ENCODE measurements at places on chromosomes 1 and 21. TPM values are rescaled to one million over a fixed set of nuclear protein-coding genes. Genes with fewer than 3 reads are reported as not detected.

GRCh38 chr1:23599125-23599524, 39.8 kb upstream of the ID3 start:
- DNase-seq: no peak

DNA sequence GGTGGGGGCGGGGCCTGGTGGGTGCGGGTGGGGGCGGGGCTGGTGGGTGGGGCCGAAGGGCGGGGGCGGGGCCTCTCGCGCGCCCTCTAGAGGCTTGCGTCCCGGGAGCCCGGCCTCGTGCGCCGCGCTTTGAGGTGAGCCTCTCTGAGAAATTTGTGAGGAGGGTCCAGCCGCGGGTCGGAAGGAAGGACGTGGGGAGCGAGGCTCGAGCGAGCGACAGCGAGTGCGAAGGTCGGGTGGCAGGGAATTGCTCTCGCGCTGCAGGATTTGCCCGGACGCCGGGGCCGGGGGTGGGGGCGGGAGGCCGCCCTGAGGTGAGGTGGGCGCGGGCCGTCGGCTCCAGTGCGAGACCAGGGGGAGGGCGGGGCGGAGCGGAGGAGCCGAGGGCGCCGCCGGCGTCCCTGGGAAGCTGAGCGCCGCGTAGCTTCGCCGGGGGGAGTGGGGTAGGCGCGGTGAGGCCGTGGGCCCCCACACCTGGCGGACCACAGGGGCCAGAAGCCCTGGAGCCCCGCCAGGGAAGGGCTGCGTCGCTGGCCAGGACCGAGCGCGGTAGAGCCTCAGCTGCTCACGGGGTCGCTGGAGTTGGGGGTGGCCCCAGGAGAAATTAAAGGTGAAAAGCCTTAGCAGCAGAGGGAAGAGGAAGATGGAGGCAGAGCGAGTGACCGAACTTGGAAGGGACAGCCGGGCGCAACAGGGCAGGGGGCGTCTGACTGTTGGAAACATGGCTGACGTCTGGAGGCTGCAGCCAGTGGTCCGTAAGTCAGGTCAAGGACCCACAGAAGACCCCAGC, 754 bp upstream of the LSS start:
- no peak for DNase-seq

- no peak for DNase-seq
These were observed 68.8 kb upstream of the BMP8A start for GRCh38 chr1:39422614-39423013.

DNA sequence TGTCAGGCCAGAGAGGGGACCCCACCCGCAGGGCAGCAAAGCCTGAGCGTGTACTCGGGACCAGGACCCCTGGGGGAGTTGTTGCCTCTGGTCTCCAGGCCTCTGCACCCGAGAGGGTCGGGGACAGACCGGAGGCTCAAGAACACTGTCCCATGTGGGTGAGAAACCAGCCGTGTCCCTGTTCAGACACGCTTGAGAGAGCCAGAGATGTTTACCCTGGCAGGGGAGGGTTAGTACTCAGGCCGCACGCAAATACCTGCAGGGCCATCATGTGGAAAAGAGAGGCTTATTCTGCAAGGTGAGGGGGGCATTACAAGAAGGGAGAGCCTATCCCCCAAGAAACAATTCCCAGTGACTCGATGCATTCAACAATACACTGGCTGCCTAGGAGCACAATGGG, 74.0 kb upstream of the ARHGEF16 start:
- DNase-seq: no peak

DNA sequence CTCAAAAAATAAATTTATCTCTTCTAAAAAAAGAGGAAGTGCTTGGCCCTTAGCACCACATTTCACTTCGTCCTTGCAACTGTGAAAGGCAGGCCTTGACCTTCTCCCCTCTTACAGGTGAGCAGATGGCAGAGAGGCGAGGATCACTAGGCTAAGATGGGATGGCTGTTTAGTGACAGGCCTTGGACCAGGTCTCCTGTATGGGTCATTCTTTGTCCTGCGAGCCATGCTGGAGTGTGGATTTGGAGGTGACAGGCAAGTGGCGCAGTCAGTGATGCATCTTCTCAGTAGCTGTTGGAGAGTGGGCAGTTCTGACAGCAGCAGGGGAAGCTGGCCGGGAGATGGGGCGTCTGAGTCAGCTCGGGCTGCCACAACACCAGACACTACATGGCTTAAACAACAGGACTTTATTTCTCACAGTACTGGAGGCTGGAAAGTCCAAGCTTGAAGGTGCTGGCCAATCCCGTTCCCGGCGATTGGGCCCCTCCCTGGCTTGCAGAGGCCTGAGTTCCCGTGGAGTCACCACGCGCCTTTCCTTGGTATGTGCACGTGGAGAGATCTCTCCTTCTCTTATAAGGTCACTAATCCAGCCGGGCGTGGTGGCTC, 16.5 kb downstream of the SLC27A3 start:
- no peak for DNase-seq

GRCh38 chr1:24177161-24177560, 9.9 kb downstream of the IFNLR1 start:
- no peak for DNase-seq

- no peak for DNase-seq
These were observed 500.0 kb upstream of the RUNX1 start for GRCh38 chr21:35548904-35549615.

- no peak for DNase-seq
These were observed 151.0 kb upstream of the C1orf87 start for GRCh38 chr1:60224523-60224922.

DNA sequence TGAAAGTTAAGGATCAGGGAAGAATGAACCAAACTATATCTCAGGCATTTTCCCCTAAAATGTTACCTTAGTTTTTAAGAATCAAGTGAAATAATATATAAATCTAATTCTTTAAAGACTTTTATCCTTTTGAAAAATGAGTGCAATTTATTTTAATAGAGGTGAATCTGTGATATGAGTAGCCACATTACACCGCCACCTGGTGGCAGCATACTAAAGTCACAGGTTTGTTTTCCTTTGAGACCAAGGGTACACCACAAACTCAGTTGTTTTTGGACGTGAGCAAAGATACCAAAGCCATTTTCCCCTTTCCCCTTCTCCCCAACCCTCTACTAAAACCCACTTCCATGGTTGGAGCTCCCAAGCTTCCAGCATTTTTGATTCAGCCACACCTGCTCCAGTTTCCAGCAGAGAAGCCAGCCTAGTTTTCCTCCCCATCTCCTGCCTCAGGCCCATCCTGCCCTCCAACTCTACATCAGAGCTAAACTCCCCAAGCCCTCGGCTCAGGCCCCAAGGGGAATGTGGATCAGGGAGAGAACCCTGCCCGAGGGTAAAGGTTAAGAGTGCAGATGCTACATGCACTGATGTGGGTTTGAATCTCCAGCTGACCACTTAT, 22.9 kb upstream of the LDLRAP1 start:
- DNase-seq: peak; percentile 31

DNA sequence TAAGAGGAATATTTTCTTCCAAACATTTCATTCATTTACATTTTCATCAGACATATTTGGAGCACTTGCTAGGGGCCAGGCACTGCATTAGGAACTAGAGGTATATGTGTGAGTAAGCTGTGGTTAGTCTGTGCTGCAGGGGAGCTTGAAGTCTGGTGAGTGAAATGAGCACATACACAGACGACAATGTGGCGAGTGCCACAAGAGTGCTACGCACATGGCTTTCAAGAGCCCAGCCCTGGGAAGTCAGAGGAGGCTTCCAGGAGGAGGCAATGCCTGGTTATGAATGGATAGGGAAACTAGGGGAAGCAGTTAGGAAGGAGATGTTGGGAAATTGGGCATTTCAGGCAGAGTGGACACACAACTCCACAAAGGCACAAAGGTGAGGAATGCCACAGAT, 171.8 kb downstream of the IER5 start:
- DNase-seq: no peak

GRCh38 chr1:173202424-173203145, 4.5 kb downstream of the TNFSF4 start:
- peak; percentile 40 for DNase-seq

DNA sequence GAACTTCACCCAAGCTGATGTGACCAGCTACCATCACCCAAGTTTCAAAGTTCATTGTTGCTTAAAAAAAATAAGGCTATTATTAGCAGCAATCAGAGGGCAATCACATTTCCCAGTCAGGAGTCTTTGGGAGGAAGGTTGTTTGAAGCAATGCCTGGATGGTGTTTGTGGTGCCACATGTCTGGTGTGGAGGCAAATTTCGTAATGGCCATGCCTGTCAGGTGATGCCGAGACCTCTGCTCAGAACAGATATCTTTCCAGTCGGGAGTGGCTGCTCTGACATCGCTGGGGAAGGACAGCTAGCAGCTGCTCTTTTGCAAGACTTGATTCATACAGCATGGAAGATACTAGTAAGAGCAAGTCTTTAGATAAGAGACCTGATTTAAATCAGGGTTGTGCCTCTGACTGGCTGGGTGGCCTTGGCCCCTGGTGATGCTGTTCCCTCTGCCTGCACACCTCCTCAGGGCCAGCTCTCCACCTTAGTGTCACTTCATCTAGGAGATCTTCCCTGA, 187.8 kb upstream of the JUN start:
- no peak for DNase-seq

GRCh38 chr1:67434491-67434890, 4.3 kb upstream of the SERBP1 start:
- DNase-seq: no peak

- no peak for DNase-seq
These were observed 62.4 kb downstream of the CD247 start for GRCh38 chr1:167455786-167456446.

DNA sequence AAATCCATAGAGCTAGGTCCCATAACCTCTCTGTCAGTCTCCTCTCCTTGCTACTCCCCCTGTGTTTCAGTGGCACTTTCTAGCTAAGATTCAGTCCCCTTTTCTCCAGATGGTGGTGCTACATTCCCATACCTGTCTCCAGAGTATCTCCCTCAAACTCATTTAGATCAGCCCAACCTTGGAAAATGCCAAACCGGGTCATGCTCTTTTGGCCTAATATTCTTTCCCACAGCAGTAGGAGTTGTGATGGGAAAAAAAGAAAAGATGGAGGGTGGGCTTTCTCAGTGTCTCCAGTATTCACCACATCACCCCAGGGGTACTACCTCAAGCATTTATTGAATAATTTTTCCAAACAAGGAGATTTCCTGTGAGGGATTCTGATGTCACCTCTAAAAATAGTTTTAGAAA, 3.2 kb upstream of the RXFP4 start:
- DNase-seq: peak; percentile 48

DNA sequence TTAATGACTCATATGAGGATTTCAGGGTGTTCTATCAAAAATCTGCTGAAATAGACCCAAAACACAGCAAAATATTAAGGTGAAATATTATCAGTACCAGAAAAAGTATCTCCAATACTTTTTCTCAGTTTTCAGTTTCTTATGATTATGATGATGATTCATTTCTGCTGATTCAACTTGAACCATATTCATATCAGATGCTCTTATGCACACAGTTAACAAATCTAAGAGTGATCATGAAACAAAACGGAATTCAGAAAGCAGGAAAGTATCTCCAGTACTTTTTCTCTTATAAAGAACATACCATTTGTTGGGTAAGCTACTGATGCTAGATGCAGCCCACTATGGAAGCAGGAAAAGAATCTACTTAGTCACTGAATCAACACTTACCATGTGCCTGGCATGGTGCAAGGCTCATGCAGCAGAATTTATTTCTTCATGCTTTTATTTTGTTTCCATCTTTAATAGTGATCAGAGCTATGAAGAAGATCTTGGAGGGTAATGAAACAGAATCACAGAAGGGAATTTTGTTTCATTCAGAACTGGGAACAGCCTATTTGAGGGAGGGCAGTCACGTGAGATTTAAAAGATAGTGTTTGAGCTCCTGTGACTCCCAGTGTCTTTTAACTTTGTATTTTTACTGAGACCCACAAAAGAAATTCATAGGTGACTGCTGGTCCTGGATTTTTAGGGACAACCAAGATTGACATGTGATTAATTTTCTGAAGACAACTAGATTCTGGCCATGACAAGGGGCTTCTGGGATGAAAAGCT, 480.6 kb downstream of the SETD4 start:
- no peak for DNase-seq

DNA sequence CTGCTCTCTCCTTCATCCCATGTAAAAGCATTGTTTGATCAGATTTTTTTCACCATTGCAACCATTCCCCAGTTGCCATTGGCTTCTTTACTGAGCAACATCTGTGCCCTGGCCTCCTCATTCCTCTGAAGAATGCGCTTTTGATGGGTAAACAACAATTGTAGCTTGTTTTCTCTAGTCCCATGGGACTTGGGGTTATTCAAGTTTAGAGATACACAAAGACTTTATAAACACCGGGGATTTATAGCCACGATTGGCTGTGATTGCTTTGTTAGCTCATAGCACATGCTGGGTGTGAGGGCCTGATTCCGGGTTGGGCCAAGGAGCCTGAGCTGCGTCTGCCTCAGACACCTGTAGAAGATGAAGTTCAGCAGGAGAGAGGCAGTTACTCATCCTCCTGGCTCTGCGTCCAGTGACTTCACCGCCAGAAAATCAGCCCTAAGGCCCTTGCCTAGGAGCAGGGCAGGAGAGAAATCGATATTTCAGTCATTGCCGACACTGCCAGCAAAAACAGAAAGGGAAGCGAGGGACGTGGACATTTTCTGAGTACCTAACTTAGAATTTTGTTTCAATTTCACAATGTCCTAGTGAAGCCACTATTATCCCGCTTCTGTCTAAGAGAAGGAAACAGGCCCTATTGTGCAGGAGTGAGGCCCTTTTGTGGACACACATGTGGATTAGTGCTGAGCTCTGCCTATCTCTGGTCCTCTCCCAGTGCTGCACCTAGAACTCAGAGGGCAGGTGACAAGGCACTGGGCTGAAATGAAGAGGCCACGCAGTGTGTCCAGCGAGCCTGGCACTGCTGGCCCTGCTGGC, 159.8 kb upstream of the USP24 start:
- DNase-seq: no peak

- DNase-seq: no peak
These were observed 576.0 kb downstream of the KIF26B start for GRCh38 chr1:245730801-245731200.

DNA sequence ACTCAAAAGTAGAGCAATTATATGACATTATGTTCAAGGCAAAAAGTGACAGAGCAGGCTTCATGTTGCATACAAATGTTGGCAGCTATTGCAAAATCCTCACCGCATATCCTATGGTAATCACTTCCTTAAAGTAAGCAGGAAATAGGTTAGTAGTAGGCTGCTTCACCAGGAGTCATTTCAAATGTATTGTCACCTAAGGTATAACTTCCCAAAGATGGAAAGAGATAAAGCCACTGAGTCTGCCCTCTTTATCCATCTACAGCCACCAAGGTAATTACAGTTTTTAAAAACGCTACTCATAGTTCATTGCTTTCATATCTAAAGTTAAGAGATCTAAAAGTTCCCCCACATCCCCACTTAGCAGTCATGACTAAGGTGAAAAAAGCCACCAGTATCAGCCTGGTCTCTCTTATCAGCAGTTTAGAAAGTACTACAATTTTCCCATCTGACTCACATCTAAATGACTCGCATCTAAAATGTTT, 31.6 kb upstream of the UBE2U start:
- no peak for DNase-seq

GRCh38 chr1:91557826-91558225, 57.2 kb downstream of the CDC7 start:
- no peak for DNase-seq

Gene FCRL6
- 0.34 TPM for polyA plus RNA-seq

Gene KCNE2
- polyA plus RNA-seq: 0.47 TPM

Gene CELA3A
- polyA plus RNA-seq: 0.52 TPM

Gene PADI4
- polyA plus RNA-seq: 0.96 TPM

Gene COL8A2
- polyA plus RNA-seq: 8.9 TPM

Gene CD1E
- polyA plus RNA-seq: 0.35 TPM

All from forelimb muscle (tissue), 1 donor.